ENCODE measurements at places on chromosomes 5 and 9.

- H3K27ac ChIP-seq = no peak overlapping the region
- no peak overlapping the region for H3K4me3 ChIP-seq
- no peaks in the 10 kb centered on the region for H3K4me1 ChIP-seq
- no peaks in the 10 kb centered on the region for H3K36me3 ChIP-seq
- no peak for DNase-seq
These were observed 117.0 kb downstream of the NXNL2 start for GRCh38 chr9:88651682-88652633.

DNA sequence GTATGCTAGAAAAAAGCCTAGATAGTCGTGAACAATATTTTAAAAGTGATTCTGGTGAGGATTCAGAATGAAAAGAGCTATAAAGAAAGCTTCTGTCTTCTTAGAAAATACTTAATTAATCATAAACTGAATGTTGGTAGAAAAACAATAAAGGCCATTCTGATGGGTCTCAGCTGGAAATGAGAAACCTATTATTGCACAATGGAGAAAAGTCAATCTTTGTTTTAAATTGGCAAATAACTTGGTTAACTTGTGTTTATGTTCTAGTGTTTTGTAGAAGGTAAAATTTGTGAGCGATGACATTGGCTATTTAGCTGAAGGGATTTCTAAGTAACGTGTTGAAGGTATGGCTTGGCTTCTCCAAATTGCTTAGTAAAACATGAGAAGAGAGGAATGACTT lies 74.1 kb upstream of the TMED7 start:
- H3K4me3 ChIP-seq = no peak overlapping the region
- H3K36me3 ChIP-seq = no peaks in the 10 kb centered on the region
- H3K27ac ChIP-seq = no peak overlapping the region
- no peaks in the 10 kb centered on the region for H3K4me1 ChIP-seq
- no peaks in the 10 kb centered on the region for H3K27me3 ChIP-seq

DNA sequence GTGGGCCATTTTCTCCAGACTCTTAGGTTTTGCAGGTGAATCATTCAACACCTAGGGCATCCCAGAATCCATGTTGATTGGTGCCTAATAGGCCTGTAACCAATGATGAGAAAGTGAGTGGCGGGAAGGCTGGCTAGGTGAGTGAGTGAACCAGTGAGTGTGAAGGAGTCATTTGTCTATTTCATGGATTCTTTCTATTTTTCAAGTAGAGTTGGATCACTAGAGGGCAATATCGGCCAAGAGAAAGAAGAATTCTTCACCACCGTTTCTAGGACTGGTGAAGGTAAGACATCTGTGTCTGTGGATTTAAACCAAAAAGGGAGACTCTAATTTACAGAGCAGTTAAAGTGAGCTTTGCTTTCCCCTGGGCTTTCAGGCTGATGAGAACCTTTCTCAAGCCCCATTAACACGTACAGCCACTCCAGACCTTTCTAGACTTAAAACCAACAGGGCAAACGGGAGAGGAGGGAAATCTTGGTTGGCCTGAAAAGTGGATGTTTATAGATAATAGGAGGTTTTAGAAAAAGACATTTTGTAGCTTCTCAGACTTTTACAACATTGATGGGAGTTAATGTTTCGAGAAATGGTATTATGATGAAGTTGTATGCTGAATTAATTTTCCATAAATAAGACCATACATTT lies 114.3 kb upstream of the IL12B start:
- no peak overlapping the region for H3K4me3 ChIP-seq
- no peak for DNase-seq
- H3K27ac ChIP-seq = no peak overlapping the region
- no peaks in the 10 kb centered on the region for H3K4me1 ChIP-seq
- no peaks in the 10 kb centered on the region for H3K27me3 ChIP-seq

GRCh38 chr5:5221724-5222123 lies 81.6 kb downstream of the ADAMTS16 start:
- H3K27me3 ChIP-seq = no peaks in the 10 kb centered on the region
- DNase-seq = no peak
- no peak overlapping the region for H3K4me3 ChIP-seq
- H3K4me1 ChIP-seq = no peaks in the 10 kb centered on the region
- no peaks in the 10 kb centered on the region for H3K36me3 ChIP-seq

Measured in GM12878 (cell line).